CD8-positive, alpha-beta memory T cell (primary cell): ENCODE measurements at places on chromosomes 4 and X.

GRCh38 chr4:1833307-1834046 is 22.5 kb downstream of the LETM1 start:
- no peak for DNase-seq

DNA sequence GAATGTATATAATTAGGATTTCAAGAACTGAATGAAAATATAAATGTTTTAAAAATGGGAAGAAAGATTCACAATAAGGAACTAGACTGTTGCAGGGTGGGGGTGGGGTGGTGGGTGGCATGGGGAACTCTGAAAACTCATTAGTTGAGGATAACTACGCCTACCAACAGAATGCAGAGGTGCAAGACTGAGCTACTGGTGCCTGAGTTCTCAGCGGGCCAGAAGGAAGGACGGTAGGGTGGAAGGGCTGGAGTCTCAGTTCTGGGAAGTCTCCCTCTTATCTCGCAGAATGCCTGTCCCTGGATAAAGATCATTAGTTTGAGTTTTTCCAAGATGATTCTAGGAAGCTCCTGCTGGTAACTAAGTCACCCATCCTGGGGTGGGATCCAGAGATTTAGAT is 1.3 kb upstream of the SOD3 start:
- DNase-seq: no peak

GRCh38 chr4:84235126-84235944 is 263.8 kb downstream of the NKX6-1 start:
- no peak for DNase-seq

DNA sequence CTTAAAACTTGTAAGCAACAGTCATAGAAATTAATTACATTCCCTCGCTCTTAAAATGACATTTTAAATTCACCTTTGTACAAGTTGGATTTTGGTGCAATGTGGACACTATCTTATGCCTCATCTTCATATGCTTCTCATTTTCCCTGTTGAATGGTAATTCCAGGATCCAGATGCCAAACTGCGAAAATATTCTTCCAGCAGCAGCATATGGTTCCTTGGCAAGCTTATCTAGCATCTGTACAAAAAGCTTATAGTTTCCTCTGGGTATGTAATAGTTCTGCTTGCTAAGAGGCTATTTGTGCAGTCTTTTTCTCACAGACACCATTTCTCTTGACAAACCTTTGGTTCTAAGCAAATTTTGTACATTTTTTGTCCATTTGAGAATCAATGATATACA is 2079.7 kb upstream of the AGA start:
- DNase-seq: no peak

- no peak for DNase-seq
These were observed 18.9 kb downstream of the SORBS2 start for GRCh38 chr4:185793116-185793485.
